CD4-positive, alpha-beta T cell treated with Interleukin-12 subunit alpha and Interleukin-12 subunit beta, for 1 hour (primary cell): ENCODE measurements at places on chromosomes 7 and 10.

DNA sequence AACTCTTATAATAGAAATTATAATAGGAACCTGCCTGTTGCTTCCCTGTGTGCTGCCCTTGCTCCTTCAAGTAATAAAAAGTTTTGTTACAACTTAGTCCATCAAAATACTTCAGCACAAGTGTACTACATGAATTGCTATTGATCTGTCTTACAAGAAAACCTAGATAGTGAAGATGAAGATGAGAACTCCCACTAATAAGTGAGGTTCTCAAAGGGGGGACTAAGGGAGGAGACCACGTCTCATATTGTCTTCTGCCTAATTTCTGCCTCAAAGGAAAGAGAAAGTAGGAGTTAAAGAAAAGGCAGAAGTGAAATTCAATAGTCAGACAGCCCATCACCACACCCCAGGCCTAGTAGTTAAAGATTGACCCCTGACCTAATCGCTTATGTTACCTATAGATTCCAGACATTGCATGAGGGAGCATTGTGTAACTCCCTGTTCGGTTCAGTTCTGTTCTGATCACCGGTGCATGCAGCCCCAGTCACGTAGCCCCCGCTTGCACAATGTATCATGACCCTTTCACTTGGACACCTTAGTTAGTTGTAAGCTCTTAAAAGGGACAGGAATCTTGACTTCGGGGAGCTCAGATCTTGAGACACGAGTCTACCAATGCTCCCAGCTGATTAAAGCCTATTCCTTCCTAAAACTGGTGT is 18.2 kb upstream of the CHST3 start:
- DNase-seq, result no peak

DNA sequence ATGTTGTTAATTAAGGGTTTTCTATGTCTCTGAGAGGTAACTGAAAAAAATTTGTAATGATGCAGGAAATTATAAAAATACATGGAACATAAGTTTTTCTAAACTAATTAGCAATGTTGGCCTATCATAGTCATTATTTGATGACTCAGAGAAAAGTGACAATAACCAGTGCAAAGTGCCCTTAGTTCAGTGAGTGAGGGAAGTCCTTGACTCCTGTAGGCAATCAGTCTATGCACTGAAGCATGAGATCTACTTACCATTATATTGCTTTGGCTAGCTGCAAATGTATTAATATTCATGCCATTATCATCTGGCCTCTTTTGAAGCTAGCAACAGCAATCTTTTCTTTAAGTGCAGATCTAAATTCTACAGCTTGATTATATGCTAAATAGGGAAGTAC is 40.6 kb downstream of the CCDC172 start:
- DNase-seq, result no peak

GRCh38 chr7:140404565-140405065 is 757 bp downstream of the RAB19 start:
- DNase-seq, result no peak

GRCh38 chr10:122590153-122590552 is 29.6 kb downstream of the DMBT1 start:
- DNase-seq, result no peak

DNA sequence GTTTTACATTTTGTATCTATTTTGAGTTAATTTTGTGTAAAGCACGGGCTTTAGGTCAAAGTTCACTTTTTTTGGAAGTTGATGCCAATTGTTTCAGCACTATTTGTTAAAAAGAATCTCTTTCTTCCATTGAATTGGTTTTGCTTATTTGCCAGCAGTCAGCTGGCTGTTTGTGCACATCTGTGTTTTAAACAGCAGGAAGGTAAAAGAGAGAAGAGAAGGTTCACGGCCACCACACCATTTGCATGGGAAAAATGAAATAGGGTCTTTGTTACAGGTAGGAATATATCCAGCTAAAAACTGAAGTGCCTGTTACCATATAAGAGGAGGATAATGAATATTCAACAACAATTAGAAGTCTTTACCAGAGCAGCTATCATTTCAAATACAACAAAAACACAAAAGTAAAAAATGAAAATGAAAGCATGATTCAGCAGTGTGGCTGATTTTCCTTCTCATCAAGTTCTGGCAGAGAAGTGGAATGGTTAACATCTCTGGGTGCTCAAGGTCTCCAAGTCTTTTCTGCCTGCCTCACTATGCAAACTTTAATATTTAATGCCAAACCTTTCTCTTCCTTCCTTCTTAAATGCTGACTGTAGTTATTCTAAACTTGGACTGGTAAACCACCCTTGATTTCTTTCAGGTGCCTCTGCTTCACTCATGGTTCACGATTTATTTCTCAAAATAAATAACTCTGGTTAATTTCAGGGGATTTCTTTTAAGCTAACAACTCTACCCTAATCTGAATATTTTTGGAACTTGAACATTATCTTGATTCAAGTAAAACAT is 841.5 kb downstream of the GRM8 start:
- DNase-seq, result no peak
